ENCODE measurements at places on chromosomes 7 and 10.

- DNase-seq: no peak
These were observed 7.1 kb upstream of the KLHL7 start for GRCh38 chr7:23098460-23098859.

DNA sequence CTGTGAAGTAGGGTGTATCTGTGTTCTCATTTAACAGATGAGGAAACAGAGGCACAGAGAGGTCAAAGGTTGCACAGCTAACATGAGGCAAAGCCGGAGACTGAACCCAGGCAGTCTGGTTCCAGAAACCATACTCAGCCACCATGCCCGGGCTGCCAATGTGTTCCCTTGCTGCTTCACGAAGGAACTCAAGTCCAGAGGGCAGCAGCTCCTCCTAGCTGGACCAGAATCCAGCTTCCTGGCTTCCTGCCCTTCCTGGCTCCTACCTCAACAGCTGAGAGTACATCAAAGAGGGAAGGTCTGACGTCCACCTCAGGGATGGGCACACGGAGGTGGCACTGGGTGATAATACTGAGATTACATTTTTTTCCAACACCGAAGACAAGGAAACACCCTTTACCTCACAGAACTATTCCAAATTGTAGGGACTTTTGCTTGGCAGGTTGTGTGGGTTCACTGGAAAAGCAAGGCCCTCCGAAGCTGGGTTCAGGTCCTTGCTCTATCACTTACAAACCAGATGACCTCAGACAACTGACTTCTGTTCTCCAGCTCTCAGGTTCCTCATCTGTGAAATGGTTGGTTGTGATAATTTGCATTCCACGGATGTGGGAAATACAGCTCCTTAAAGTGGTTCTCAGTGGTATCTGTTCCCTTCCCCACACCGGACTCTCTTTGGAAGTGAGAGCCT lies 154.1 kb upstream of the ZMIZ1 start:
- no peak for DNase-seq

- no peak for DNase-seq
These were observed 317.8 kb upstream of the MTPN start for GRCh38 chr7:136294977-136295376.

DNA sequence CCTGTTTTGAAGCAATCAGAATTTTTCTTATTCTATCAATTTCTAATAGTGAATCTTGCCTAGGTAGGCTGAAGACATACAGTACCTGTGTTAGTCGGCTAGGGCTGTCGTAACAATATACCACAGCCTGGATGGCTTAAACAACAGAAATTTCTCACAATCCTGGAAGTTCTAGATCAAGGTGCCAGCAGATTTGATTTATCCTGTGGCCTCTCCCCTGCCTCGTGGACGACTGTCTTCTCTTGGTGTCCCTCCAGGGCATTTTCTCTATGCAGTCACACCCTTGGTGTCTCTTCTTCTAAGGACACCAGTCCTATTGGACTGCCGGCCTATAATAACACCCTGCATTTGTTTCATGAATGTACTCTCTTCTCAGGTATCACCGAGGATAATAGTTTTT lies 1.8 kb upstream of the RSU1 start:
- DNase-seq: no peak

- DNase-seq: no peak
These were observed 1073.9 kb downstream of the NXPH1 start for GRCh38 chr7:9507290-9507689.

DNA sequence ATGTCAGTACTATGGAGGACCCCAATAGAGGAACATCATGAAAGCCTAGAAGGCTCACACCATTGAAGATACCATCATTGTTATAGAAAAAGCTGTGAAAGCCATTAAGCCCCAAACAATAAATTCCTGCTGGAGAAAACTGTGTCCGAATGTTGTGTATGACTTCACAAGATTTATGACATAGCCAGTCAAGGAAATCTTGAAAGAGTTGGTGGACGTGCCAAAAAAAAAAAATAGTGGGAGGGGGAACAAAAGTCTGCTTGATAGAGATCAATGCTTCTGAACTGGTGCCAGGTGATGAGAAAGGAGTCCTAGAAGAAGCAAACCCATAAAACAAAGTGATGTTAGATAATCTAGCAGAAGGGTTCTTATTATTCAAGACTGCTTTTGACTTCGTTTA lies 41.2 kb downstream of the RALA start:
- DNase-seq: no peak
